Endodermal cell (in vitro differentiated cells): ENCODE measurements at places on chromosomes 6 and 20. TPM values are rescaled to one million over a fixed set of nuclear protein-coding genes. Genes with fewer than 3 reads are reported as not detected.
A peak's percentile ranks its signal among the peaks of the same experiment; 100 is the strongest.

GRCh38 chr6:167236239-167236571 lies 54.9 kb upstream of the UNC93A start:
- no peak overlapping the region for H3K4me3 ChIP-seq
- H3K27ac ChIP-seq = no peak overlapping the region
- peaks cover 31% of the 10 kb centered on the region for H3K4me1 ChIP-seq
- no peaks in the 10 kb centered on the region for H3K36me3 ChIP-seq

- no peaks in the 10 kb centered on the region for H3K4me1 ChIP-seq
- H3K4me3 ChIP-seq = no peak overlapping the region
- no peaks in the 10 kb centered on the region for H3K27me3 ChIP-seq
- no peak for DNase-seq
- H3K27ac ChIP-seq = no peak overlapping the region
Measured at GRCh38 chr6:160112628-160113299, 8.9 kb upstream of the SLC22A1 start.

- DNase-seq = no peak
- no peaks in the 10 kb centered on the region for H3K4me1 ChIP-seq
- H3K4me3 ChIP-seq = no peak overlapping the region
Measured at GRCh38 chr6:122075917-122076316, 323.5 kb upstream of the HSF2 start.

GRCh38 chr6:5126214-5126613 lies 41.1 kb downstream of the PPP1R3G start:
- H3K36me3 ChIP-seq = no peaks in the 10 kb centered on the region
- H3K4me3 ChIP-seq = peak overlapping the region; percentile 11
- DNase-seq = peak; percentile 59
- no peak overlapping the region for H3K27ac ChIP-seq
- no peaks in the 10 kb centered on the region for H3K27me3 ChIP-seq

DNA sequence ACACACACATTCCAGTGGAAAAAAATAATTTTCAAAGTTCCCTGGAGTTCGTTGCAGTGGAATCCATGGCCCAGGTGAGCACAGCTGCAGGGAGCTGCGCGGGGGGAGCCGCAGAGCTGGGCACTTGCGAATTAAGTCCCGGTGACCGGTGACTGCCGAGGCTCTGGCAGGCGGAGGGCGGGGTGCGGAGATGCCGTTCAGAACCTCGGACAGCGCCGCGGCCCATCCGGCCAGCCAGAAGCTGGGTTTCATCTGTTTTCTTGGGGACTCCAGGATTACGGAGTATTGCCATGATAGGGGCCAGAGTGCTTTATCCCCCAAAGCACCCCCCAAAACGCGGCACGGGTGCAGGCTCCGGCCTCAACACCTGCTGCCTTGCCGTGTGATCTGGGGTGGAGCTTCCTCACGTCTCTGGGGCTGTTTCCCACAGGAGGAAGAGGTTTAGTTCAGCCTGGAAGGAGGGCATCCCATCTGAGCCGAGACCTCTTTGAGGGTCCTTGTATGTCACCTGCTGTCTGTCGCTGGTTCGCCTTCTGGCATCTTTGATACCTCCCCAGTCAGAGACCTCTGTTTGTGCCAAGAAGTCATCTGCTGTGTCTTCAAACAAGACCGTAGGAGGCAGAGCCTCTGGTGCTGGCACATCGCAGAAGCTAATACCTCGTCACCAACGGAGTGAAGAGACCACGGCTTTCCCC lies 99.4 kb downstream of the YTHDF1 start:
- no peaks in the 10 kb centered on the region for H3K4me1 ChIP-seq
- H3K27me3 ChIP-seq = peaks cover 33% of the 10 kb centered on the region
- peak; percentile 88 for DNase-seq

DNA sequence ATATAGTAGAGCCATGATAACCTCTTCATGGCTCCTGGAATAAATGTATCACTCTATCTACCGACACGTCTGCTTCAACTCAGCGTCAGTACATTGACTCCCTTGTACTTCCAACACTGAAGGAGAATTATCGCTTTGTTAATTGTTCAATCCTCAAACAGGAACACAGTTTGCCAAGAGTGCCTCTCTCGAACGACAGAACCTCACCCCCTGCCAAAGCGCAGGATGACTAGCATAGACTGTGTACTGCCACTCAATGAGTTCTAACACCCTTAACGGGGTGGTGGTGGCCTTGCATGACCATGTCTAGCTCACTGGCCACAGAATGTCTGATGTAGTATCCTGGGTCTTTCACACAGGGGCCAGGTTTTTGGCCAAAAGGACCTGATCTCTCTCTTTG lies 81.4 kb upstream of the HEY2 start:
- H3K36me3 ChIP-seq = no peaks in the 10 kb centered on the region
- peaks cover 3% of the 10 kb centered on the region for H3K4me1 ChIP-seq
- DNase-seq = no peak
- no peak overlapping the region for H3K27ac ChIP-seq

DNA sequence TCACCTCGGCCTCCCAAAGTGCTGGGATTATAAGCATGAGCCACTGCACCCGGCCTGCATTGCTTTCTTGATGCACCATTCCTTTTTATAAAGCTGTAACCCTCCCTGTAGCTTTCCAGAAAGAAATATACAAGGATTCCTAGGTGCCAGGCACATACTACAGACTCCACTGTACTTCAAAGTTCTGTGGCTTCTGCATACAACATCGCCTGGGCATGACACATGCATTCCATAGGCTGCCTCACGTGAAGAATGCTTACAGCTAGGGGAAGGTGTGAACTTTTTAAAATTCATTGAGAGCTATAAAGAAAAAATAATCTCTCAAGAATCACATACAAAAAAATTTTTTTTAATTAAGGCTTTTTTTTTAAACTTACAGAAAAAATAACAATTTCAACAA lies 50.2 kb downstream of the TRAM2 start:
- H3K27me3 ChIP-seq = no peaks in the 10 kb centered on the region
- no peak for DNase-seq
- H3K27ac ChIP-seq = no peak overlapping the region
- H3K36me3 ChIP-seq = no peaks in the 10 kb centered on the region
- peaks cover 2% of the 10 kb centered on the region for H3K4me1 ChIP-seq
- no peak overlapping the region for H3K4me3 ChIP-seq

GRCh38 chr20:8242827-8243724 lies 111.0 kb downstream of the PLCB1 start:
- no peak overlapping the region for H3K4me3 ChIP-seq
- H3K27ac ChIP-seq = no peak overlapping the region
- DNase-seq = no peak
- H3K36me3 ChIP-seq = no peaks in the 10 kb centered on the region
- peaks cover 2% of the 10 kb centered on the region for H3K4me1 ChIP-seq
- H3K27me3 ChIP-seq = no peaks in the 10 kb centered on the region

GRCh38 chr6:130995783-130996447 lies 67.1 kb downstream of the EPB41L2 start:
- H3K27me3 ChIP-seq = no peaks in the 10 kb centered on the region
- DNase-seq = no peak
- H3K4me1 ChIP-seq = peaks cover 14% of the 10 kb centered on the region
- peaks cover 15% of the 10 kb centered on the region for H3K36me3 ChIP-seq
- peak overlapping the region; percentile 43 for H3K4me3 ChIP-seq
- H3K27ac ChIP-seq = no peak overlapping the region

GRCh38 chr6:148535976-148536375 lies 193.3 kb downstream of the SASH1 start:
- no peak for DNase-seq
- peaks cover 32% of the 10 kb centered on the region for H3K36me3 ChIP-seq
- H3K27me3 ChIP-seq = no peaks in the 10 kb centered on the region
- H3K4me3 ChIP-seq = no peak overlapping the region

GRCh38 chr6:121160276-121160675 lies 174.0 kb downstream of the TBC1D32 start:
- H3K4me3 ChIP-seq = no peak overlapping the region
- no peak for DNase-seq
- no peaks in the 10 kb centered on the region for H3K4me1 ChIP-seq
- no peaks in the 10 kb centered on the region for H3K27me3 ChIP-seq

GRCh38 chr6:110139052-110139451 lies 40.4 kb downstream of the WASF1 start:
- peaks cover 15% of the 10 kb centered on the region for H3K36me3 ChIP-seq
- no peaks in the 10 kb centered on the region for H3K4me1 ChIP-seq
- DNase-seq = no peak
- no peak overlapping the region for H3K27ac ChIP-seq

DNA sequence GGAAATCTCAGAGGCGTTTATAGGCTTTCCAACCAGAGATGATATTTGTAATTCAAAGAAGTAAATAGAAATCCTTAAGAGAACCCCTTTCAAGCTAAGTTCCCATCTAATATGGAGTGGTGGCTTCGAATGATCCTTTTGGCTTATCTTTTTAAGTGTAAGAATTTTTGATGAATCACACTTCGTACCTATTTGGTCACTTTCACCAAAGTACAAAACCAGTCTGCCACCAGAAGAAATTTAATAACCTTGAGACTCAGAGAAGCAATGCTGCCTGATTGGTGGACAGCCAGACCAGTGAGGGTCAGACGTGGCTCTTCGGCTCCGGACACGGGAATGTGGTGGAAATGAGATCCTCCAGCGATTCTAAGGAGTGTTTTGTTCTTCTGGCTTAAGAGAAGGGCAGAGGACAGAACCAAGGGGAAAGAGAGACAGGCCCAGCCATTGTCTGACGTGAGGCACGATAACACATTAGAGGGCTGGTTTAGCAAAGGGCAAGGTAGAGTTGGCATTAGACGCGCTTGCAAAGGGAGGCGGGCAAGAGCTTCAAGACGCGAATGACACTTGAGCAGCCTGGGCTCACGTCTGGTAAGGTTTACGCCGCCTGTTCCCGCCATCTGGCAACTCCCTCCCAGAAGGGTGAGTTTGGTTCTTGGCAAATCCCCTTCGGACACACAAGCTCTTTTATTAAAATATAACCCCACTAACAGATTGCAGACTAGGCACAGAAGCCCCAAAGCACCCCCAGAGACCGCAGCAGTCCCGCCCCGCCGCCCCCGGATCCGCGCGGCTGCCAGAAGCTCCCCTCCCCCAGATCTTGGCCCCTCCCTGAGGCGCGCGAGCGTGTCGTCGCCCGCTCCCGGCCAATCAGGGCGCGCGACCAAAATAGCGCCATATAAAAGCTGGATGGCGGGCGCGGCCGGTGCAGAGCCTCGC lies 50.0 kb upstream of the EZR start:
- H3K4me1 ChIP-seq = peaks cover 4% of the 10 kb centered on the region
- peak overlapping the region; percentile 83 for H3K4me3 ChIP-seq
- peak; percentile 98 for DNase-seq
- H3K36me3 ChIP-seq = no peaks in the 10 kb centered on the region
- H3K27ac ChIP-seq = peak overlapping the region; percentile 85

DNA sequence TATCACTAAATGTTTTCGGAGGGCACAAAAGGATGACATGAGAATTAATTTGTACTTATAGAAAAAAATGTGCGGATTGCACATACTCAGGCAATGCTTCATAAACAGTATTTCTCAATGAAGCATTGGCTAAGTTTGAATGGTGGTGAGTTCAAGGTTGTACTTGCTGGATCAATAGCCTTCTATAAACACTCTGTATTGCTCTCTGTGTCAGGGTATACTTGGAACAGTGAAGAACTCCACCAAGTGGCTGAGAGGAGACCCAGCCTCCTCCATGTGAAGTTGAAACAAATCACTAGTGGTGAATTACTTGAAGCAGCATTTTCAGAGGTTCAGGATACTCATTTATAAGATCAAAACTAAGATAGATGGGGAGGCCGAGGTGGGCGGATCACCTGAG lies 360.6 kb downstream of the RIMS1 start:
- no peak overlapping the region for H3K27ac ChIP-seq
- no peaks in the 10 kb centered on the region for H3K27me3 ChIP-seq
- peak; percentile 58 for DNase-seq
- H3K4me3 ChIP-seq = peak overlapping the region; percentile 68
- H3K4me1 ChIP-seq = peaks cover 10% of the 10 kb centered on the region

- H3K36me3 ChIP-seq = peaks cover 80% of the 10 kb centered on the region
- no peak for DNase-seq
- no peak overlapping the region for H3K4me3 ChIP-seq
- H3K27ac ChIP-seq = no peak overlapping the region
- no peaks in the 10 kb centered on the region for H3K4me1 ChIP-seq
- H3K27me3 ChIP-seq = no peaks in the 10 kb centered on the region
Measured at GRCh38 chr20:62347445-62347844, 19.7 kb downstream of the LAMA5 start.

GRCh38 chr6:159479146-159479545 lies 213.9 kb downstream of the SOD2 start:
- H3K36me3 ChIP-seq = no peaks in the 10 kb centered on the region
- H3K27me3 ChIP-seq = no peaks in the 10 kb centered on the region
- no peak overlapping the region for H3K4me3 ChIP-seq
- no peaks in the 10 kb centered on the region for H3K4me1 ChIP-seq
- DNase-seq = no peak
- no peak overlapping the region for H3K27ac ChIP-seq

- no peak overlapping the region for H3K4me3 ChIP-seq
- no peaks in the 10 kb centered on the region for H3K4me1 ChIP-seq
- no peak overlapping the region for H3K27ac ChIP-seq
- H3K27me3 ChIP-seq = no peaks in the 10 kb centered on the region
Measured at GRCh38 chr20:50325651-50326050, 135.0 kb downstream of the CEBPB start.

GRCh38 chr6:147268254-147268653 lies 64.0 kb downstream of the STXBP5 start:
- no peak overlapping the region for H3K27ac ChIP-seq
- H3K27me3 ChIP-seq = no peaks in the 10 kb centered on the region
- H3K4me1 ChIP-seq = peaks cover 5% of the 10 kb centered on the region
- H3K4me3 ChIP-seq = no peak overlapping the region
- DNase-seq = no peak

DNA sequence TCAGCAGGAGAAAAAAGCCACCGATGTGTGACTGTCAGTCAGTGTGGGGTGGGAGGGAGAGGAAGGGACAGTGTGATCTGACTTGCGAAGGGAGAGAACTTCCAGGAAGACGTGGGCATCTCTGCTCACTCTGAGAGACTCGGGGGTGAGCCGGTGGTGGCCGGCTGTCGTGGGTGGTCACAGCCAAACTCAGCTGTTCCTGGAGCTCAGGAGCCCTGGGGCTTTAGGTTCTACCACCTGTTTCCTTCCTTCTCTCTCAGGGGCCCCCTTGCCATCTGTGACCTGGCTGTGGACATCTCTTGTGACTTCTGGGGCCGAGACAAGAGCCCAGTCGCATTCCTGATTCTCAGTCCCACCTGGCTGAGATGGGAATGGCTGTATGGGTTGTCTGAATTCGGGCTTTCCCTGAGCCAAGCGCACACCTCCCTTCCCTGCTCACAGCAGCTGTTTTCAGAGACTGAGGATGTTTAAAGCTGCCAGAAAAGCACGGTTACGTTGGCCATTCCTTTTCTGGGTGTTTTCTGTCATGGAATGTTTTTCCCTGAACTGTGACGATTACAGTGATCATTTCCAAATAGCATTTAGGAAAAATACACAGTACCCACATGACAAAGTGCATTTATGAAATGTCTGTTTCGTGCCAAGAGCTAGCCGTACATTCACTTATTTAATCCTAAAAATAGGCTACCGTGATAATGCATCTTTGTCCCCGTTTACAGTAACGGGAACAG lies 36.5 kb downstream of the SYNJ2 start:
- H3K4me1 ChIP-seq = no peaks in the 10 kb centered on the region
- H3K27me3 ChIP-seq = no peaks in the 10 kb centered on the region
- no peak for DNase-seq

The WFDC12 gene
- total RNA-seq = not detected in 3 replicates

The RMND1 gene
- 37.4 and 45.4 TPM in 2 replicates for total RNA-seq

The PTGIS gene
- total RNA-seq = 20.9 to 24.3 TPM (median 22.5 TPM) in 3 replicates

The TRAPPC3L gene
- not detected in 3 replicates for total RNA-seq

The FAM83C gene
- total RNA-seq = not detected in 3 replicates
